ENCODE measurements at places on chromosomes 6 and 20. TPM values are rescaled to one million over a fixed set of nuclear protein-coding genes. Genes with fewer than 3 reads are reported as not detected.

MMP24 gene
- 6.2 TPM for total RNA-seq

DNA sequence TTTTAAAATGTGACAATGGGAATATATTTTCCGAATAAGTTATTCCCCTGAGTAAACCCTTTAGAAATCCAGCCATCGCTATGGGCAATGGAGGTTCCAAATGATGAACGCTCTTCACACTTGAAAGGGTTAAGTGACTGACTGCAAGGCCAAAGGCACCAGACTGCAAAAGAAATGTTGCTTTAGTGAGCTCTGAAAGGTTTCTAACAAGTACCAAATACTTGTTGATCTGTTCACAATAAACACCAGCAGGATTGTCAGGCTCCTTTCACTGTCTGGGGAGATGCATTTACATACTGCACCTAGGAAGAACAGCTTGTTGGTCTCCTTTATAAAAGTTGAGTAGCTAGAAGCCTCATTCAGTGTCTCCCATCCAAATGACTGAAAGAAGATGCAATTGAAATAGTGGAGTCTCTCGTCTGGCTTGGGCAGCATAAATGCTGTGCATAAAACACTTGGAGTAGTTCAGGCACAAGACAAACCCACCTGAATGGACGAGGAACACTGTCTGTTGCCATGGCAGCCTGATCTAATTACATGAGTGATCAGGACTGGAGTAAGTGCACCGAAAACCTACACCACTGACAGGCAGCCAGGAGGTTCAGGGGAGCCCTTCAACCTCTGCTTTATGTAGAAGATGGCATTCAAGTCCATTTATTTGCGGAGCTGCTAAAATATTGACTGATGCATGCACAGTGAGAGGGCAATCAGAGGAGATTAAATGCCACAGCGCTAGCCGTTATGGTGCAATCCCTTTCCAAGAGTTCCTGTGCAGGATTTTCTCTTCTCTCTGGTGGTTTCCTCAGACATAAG is 2.9 kb downstream of the ATXN1 start:
- no peak for DNase-seq

DNA sequence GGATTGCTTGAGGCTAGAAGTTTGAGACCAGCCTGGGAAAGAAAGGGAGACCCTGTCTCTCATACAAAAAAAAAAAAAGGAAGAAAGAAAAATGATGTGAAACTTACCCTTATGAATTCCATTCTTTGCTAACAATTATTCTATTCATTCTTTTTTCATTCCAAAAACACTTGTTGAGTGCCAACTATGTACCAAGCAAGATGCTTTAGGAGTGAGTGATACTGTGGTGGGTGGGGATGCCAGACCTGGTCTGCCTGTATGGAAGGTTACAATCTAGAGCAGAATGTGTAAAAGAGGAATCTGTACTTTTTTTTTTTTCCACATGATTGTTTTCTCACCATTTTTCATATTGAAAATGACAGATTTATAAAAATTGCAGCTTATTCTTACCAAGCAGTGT is 73.8 kb upstream of the TULP1 start:
- DNase-seq = no peak

DNA sequence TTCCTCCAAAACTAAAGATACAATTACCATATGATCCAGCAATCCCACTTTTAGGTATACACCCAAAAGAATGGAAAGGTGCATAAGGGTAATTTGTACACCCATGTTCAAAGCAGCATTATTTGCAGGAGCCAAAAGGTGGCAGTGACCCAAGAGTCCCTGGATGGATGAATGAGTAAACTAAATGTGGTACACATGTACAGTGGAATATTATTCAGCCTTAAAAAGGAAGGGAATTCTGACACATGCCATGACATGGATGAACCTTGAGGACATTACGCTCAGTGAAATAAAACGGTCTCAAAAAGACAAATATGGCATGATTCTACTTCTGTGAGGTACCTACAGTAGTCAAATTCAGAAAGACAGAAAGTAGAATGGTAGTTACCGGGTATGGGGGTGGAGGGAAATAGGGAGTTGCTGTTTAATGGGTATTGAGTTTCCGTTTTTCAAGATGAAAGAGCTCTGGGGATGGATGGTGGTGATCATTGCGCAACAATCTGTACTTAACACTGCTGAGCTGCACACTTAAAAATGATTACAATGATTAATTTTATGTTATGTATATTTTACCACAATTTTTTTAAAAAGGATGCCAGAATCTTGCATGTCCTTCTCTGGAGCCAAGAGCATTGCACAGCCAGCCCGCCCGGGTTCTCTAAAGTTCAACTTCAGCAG is 518.9 kb upstream of the JARID2 start:
- no peak for DNase-seq

DNA sequence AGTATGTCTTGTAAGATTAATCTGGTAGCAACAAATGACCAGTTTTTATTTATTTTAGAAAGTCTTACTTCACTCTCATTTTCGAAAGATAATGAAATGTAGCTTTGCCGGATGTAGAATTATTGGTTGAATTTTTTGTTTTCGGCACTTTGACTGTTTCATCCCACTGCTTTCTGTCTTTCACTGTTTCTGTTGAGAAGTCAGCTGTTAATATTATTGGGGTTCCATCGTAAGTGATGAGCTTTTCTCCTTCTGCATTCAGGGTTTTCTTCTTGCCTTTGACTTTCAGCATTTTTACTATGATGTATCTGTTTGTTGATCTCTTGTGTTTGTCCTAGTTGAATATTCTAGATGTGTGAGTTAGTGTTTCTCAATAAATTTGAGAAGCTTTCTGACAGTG is 383.4 kb downstream of the PAX1 start:
- DNase-seq = no peak

DNA sequence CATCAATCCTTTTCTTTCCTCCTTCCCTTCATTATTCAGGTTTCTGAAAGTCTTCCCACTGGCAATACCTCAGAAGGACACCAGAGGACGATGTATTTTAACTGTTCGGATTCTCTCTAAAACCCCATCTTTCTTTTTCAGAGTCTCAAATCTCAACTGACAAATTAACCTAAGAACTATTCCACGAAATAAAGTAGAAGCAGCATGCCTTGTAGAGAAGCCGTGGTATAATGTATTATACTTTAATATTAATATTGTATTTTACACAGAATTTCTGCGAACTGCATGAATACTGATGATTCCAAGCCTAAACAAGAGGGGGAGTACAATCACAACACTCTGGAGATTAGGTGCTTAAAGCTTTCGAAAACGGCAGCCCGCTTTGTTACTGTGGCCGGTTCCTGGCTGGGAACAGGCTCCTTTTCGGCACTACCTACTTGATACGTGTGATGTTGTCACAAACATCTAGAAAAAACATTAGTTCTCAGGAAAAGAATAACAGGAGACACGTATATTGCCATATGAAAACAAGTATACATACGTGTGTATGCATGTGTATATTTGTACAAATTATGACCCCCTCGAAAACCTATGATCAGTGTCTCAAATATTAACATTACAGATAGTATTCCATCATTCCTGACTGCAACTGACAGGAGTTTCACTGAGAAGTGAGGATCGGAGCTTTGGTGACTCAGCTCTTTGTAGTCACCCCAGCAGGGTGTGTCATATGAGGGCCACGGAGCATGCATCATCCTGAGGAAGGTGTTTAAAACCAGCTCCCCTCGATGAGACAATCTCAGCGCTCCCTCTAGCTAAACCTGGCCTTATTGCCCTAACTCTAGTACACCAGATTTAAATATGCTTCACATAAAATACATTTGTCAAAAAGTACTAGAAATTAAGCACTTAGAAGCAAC is 319.7 kb upstream of the TCF21 start:
- DNase-seq = peak; percentile 76

DNA sequence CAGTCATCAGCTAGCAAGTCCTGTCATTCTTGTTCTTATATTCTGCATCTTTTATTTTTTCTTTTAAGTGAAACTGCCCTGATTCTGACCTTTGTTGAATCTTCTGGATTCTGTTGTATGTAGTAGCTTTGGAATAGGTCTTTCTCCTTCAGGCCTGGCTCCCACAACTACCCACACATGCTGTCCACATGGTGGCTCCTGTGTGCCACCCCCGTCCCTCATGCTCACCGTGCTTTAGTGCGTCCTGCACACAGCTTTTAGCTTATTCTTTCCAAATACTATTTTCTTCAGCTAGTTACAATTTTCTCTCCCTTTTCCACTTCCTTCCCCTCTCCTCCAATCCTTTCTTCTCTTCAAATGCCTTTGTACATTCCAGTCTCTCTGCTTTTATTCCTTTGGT is 61.8 kb downstream of the CTNNBL1 start:
- no peak for DNase-seq

- DNase-seq = no peak
These were observed 54.1 kb upstream of the UBR2 start for GRCh38 chr6:42509765-42510164.

DNA sequence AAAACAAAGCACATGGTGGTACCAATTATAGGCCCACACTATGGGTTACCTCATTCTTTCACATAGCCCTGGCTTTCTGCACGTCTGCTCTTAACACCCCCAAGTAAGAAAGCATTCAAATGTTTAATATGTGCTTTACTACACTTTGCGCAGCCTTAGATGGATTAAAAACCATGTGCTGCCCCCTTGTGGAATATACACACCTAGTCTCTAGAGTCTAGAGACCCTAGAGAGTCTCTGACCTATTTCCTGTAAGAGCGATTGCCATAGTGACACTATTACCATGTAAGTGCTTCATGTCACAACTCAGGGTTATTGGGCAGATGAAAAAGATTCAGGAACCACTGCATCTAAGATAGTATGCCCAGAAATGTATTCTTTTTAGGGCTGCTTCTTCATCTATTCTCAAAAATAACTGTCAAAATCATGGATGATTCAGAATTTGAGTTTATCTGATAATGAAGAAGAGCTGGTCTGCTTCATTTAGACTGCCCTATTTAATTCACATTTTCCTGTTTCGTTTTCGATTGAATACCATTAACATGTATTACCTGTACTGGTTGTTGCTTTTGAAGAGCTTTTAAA is 186.3 kb downstream of the ADGB start:
- peak; percentile 45 for DNase-seq

GRCh38 chr6:41344876-41345275 is 9.5 kb downstream of the NCR2 start:
- no peak for DNase-seq

GRCh38 chr6:42075159-42075838 is 25.0 kb downstream of the TAF8 start:
- peak; percentile 88 for DNase-seq
